ENCODE measurements at places on chromosomes 16 and 17.
A peak's percentile ranks its signal among the peaks of the same experiment; 100 is the strongest.

DNA sequence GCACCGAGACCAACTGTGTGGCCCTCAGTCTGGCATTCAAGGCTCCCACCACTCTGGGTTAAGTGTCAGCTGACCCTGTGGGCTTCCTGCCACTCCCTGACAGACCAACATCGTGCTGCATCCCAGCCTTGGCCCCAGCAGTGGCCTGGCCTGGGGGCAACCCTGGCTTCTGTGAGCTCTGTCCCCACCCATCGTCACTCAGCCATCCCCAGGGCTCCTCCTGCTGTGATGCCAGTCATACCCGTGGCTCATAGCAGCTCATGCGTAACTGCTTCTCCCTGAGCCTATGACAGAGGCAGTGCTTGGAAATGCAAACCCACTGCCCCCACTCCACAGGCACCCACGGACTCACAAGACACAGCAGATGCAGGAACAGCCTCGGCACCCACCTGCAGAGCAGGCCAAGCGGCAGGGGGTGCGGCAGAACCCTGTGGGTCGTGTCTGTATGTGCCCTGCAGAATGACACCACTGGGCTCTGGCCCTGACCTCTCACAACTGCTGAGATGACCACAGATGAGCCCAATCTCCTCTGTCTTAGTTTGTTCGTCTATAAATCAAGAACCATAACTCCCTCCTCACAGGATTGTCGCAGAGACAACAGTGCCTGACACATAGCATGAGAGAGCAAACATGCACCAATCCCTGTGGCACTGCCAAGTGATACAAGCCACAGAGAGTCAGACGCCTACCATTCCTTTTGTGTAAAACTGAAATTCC lies 26.6 kb downstream of the PIEZO1 start:
- DNase-seq, result no peak

DNA sequence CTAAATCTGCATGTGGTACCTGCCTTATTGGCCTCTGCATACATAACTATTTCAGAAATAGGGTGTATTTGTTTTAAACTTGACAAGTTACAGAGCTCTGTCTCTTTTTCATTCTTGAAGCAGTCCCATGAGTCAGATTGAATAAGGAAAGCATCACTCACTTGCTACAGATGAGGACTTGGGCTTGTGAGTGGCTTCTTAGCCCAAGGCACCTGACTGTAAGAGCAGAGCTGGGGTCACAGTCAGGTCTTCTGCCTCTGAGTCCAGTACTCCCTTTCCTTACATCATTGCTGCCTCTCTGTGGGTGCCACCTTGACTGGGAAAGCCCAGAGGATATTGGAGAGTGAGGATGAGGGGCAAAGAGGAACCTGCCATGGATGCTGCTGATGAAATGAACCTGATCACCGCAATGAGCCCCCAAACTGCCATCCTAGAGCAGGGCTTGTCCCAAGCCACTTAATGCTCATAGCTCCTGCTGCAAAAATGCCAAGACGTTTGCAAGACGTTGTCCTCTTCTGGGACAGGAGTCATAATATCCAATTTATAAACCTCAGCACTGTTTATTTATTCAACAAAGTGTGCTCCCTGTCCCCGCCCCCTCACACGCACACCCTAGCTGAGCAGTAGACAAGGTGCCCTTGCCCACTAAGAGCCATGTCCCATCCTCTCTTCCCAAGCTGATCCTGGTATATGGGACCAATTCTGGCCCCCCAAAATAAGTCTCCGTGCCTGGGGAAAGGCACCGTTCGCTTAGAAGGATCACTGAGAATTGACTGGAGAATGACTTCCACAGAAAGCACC lies 74.1 kb downstream of the CCDC182 start:
- DNase-seq, result no peak

- no peak for DNase-seq
These were observed 124.2 kb downstream of the ZFHX3 start for GRCh38 chr16:72923757-72924156.

- DNase-seq, result no peak
These were observed 72.0 kb downstream of the FTO start for GRCh38 chr16:53775821-53776431.

DNA sequence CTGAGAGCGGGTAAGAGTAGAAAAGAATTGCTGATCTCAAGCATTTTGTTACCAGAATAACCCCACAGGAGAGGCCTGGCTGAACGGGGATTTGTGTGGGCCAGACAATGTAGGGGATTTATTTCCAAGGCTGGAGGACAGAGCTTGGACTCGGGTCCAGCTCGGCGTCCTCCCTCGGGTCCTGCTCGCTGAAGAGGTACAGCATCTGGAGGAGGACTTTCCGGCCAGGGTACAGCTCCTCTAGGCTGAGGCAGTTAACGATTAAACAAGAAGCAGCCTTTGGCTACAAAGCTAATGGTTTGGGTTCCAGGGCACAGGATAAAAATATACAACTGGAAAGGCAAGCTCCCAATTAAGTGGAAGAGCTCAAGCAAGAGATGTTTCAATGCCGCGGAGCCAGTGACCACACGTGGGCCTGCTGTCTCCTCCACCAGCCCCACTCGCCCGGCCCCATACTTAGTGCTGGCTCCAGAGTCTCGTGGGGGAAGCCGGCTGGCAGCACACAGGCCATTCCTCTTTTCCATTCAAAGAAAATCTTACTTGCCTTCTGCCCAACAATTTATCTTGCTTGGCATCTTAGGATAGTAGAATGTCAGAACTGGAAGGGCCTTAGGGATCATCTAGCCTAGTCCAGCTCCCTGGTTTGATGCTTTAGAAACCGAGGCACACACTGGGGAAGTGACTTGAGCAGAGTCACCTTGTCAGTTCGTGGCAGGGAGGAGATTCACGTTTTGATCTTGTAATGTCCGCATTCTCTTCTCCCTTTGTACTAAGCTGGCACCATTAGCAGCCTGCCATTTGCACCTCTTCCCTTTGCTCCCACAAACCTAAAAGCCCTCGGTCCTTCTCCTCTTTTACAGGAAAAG lies 85.9 kb upstream of the TBX2 start:
- no peak for DNase-seq

DNA sequence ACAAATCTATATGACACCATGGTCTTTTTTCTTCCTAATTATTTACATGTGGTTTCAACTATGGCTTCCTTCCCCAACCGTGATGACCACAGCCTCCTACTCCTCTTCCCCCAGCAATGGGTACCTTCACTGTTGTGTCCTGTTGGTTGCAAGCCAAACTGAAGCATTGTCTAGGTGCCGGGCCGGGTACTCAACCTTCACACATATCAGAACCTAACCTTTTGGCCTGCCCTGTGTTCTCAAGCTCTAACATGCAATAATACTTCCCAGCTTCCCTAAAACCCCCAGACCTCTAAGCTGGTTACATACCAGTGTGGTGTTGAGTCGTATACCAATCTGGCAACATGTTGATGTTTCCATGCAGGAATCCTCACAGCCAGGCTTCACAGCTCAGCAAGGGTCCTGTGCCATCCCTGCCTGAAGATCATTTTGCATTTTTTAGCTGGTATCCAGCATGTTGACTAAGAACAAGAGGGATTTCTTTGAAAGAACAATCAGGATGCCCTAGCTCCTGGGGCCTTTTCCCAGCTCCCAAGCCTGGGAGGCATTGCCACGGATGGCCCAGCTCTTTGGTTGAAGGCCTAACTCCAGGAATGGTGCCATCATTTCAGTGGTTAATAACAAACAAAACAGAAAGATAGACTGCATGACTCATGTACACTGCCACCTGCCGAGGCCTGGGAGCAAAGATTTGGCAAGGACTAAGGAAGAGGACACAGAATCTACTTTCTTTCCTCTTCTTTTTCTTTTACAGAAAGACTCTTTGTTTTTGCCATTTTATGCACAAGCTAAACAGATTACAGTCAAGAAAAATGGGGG lies 373.7 kb upstream of the SALL1 start:
- DNase-seq, result no peak

DNA sequence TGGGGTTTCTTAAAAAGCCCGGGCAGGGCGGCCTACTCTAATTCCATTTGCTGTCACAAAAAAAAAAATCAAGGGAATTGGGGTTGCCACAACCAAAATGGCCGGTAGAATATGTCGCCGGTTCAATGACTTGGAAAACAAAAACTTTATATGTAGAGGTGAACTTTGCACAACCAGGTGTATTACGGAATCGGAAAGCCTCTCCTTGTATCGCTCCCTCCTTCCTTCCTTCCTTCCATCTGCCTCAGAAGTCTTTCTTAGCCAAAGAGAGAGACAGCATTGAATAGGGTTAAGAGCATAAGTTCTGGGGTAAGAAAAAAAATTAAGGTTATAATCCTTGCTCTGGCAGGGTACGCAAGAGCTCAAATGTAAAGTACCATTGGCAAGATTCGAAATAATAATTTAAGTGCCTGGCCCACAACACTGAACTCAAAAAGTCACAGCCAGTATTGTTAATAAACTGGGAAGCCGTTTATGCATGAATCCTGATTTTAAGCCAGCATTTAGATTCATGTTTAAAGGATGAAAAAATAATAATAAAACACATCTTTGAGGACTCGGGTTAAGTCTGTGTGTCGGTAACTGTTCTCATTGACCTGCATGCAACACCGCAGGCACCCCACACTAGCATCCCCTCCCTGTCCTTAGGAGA lies 522 bp upstream of the GLG1 start:
- DNase-seq, result no peak

DNA sequence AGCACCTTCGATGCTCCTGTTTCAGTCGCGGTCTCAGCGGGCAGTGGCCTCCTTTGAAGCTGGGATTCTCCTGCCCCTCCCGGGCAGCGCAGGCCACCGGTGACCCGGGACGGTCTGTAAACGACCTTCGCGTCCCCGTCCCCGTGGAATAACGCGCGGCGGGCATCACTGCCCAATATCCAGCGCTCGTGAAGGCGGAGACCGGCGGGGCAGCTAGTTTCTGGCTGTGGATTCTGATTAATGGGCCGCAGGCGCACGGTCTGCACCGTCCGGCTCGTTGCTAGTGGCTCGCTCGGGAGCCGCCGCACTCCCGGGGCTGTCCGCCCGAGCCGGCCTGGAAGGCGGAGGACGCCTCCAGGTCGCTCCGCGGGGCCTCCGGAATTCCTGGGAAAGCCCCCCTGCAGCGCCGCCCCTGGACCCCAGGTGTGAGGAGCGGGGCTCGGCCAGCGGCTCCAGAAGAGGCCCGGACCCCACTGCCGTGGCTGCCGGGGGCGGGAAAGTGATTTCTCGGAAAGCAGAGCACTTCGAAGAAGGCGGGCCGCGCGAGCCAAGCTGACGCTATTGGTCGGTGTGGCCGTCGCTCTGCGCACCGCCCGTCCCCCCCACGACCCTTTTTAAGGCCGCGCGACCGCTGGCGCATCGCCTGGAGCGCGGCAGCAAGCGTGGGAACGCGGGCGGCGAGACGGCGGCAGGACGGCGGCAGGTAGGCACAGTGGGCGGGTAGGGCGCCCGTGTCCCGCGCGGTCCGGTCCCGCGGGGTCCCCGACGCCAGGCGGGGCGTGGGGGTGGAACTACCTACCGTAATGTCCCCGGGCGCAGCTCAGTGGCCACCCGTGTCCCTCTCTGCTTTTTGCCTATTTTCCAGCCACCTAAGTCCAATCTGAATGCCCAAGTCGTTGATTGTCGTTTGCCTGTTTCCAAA lies at the start of gene IRF8:
Gene IRF8, plus strand, starts transcription at position 642 of the 922 bp plus-strand sequence. CDS start 3,854 bp downstream, outside the sequence.
- no peak for DNase-seq

DNA sequence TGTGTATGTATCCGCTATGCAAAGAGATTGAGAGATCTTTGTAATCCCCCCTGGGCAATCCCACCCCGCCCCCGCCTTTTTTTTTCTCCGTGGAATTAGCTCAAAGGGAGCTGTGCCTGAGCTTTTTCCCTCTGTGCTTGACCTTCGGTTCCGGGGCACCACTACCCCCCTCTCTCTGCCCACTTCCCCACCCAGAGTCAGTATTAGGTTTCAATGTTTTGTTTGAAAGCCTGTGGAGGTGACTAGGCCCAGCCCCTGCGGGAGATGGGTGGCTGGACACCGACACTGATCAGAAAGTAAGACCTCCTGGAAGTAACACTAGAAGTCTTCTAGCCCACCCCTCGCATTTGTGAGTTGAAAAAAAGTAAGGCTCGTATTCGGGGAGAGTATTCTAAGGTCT lies 7.0 kb downstream of the CBLN1 start:
- no peak for DNase-seq

GRCh38 chr17:74798239-74798707 lies 22.1 kb upstream of the NAT9 start:
- no peak for DNase-seq

DNA sequence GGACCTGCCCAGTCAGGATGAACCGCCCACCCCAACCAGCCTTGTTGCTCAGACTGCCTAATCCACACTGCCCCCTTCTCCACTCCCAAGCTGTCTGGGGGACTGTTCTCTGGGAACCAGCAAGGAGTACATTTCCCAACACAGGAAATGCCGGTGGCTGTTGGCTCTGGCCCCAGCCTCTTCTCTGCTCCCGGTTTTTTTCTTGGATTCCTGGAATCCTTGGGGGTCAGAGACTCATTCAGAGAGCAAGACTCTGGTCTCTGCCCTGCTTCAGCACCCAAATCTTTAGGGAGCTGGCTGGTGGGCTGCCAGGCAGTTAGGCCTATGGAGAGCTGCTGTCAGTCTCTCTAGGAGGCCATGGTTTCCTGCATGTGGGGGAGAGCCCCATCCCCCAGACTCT lies 10.8 kb upstream of the MTMR4 start:
- no peak for DNase-seq

GRCh38 chr16:20042848-20043247 lies 30.8 kb downstream of the GPR139 start:
- no peak for DNase-seq

DNA sequence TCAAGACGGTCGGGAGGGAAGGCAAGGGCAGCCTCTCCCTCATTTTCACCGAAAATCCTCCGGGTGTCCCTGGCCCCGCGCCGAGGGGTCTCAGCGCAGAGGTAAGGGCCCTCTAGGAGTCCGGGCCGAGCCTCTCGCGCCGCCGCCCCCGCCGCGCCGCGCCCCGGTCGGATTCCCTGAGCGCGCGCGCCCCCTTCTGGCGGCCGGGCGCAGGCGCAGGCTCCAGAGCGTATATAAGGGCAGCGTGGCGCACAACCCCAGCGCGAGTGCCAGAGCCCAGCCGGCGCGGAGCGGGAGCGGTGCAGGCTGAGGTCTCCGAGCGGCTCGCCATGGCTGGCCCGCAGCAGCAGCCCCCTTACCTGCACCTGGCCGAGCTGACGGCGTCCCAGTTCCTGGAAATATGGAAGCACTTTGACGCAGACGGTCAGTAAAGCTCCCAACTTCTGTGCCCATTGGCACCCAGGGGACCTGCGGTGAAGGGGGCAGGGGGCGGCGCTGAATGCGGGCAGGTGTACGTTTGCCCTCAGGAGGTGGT lies at the start of gene CALB2:
Gene CALB2, plus strand, starts transcription at position 260 of the 535 bp plus-strand sequence. Its CDS starts 70 bp downstream, at position 330.
- DNase-seq, result peak; percentile 70

All from hematopoietic multipotent progenitor cell treated with erythropoietin and hydrocortisone succinate and interleukin-3 and kit ligand, for 17 days (in vitro differentiated cells).